ENCODE measurements at places on chromosomes 6 and 20. TPM values are rescaled to one million over a fixed set of nuclear protein-coding genes. Genes with fewer than 3 reads are reported as not detected.

MDFI gene
- 34.7 TPM for total RNA-seq

CITED2 gene
- total RNA-seq = 86.6 TPM

DLL1 gene
- 10.7 TPM for total RNA-seq

FAM209B gene
- not detected for total RNA-seq

TRIM15 gene
- not detected for total RNA-seq

SHLD1 gene
- 4.4 TPM for total RNA-seq

SDCBP2 gene
- 4.4 TPM for total RNA-seq

TBC1D32 gene
- total RNA-seq = 1.7 TPM

GJA1 gene
- total RNA-seq = 232 TPM

HEY2 gene
- total RNA-seq = 0.34 TPM

FAM184A gene
- 0.34 TPM for total RNA-seq

STX11 gene
- total RNA-seq = 16.0 TPM

All from glomerular endothelial cell (primary cell).